ENCODE measurements at places on chromosomes 5 and 9. TPM values are rescaled to one million over a fixed set of nuclear protein-coding genes. Genes with fewer than 3 reads are reported as not detected.

Gene GPR151
- polyA plus RNA-seq, result not detected

Gene PAPPA
- polyA plus RNA-seq, result 1.4 TPM

Gene FRMPD1
- 0.07 TPM for polyA plus RNA-seq

Gene CFAP77
- 2.8 TPM for polyA plus RNA-seq

Gene CBY3
- 0.49 TPM for polyA plus RNA-seq

Gene ZNF300
- 28.4 TPM for polyA plus RNA-seq

Gene NOL8
- polyA plus RNA-seq, result 61.8 TPM

Gene CORO2A
- polyA plus RNA-seq, result 9.1 TPM

Gene UNC13B
- polyA plus RNA-seq, result 84.9 TPM

Gene RELL2
- 0.58 TPM for polyA plus RNA-seq

Gene SLCO6A1
- polyA plus RNA-seq, result not detected

DNA sequence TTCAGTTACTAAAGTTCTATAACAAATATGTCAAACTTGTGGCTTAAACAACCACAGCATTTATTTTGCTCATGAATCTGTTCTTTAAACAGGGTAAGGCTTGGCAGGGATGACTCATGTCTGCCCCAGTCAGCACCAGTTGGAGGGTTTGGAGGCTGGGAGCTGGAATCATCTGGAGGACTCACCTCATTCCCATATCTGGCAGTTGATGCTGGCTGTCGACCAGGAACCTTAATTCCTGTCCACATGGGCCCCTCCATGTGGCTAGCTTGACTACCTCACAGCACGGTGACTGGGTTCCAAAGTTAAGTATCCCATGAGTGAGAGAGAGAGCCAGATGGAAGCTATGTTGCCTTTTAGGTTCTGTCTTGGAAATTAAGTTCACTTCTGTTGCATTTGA lies 13.8 kb upstream of the CCL28 start:
- DNase-seq, result no peak

DNA sequence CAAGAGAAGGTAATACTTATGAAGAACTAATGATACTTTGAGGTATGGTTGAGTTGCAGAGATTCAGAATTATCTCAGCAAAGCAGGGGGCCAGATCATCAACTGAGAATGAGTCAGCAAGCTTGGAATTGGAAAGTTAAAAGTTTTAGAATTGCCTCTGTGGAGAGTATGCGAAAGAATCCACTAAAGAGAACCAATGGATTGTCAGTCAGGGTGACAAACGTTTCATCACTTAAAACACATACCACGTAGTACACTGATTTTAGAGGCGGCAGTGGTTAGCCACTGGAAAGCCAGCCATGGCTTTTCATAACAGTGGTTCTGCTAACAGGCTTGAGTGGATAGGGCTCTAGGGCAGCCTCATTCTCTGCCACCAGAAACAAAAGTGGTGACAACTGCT lies 30.7 kb downstream of the AOPEP start:
- no peak for DNase-seq

GRCh38 chr5:159503236-159503635 lies 172.9 kb upstream of the IL12B start:
- DNase-seq, result no peak

GRCh38 chr5:123429993-123430392 lies 6.8 kb upstream of the CEP120 start:
- no peak for DNase-seq

DNA sequence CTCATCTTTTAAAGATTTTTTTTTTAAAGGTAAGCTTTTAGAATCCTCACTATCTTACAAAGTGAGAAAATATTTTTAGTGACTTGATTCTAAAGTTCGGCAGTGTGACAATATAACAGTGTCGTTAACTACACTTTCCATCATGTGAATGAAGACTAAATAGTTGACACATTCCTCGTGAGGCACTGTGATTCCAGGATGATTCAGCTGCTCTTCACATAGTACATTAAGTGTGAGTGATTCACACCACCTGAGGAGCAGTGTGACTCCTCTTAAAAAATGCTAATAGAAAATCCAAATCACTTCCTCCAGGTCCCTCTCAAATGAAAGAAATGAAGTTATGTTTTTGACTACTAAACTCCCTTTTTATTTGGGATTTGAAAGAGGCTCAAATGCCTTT lies 589.5 kb downstream of the GABRG2 start:
- no peak for DNase-seq

DNA sequence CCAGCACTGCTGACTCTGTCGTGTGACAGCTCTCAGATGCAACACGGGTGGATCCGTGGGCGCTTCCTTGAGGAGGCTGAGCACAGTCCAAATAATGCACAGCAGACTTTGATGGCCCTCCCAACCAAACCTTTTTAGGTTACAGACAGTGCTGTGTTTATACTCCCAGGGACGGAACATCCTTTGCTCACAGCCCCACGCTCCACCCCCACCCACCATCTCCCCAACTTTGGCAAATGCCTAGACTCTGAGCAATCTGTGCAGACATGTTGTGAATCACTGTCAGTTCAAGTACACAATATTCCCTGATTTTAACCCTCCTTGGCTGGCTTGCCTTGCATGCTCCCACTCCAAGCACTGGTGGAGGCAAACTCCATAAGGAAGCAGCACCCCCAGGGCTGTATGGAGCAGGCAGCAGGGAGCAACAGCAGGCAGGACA lies 324.6 kb downstream of the MLLT3 start:
- DNase-seq, result no peak

GRCh38 chr5:136538534-136538933 lies 173.2 kb upstream of the TRPC7 start:
- DNase-seq, result no peak

DNA sequence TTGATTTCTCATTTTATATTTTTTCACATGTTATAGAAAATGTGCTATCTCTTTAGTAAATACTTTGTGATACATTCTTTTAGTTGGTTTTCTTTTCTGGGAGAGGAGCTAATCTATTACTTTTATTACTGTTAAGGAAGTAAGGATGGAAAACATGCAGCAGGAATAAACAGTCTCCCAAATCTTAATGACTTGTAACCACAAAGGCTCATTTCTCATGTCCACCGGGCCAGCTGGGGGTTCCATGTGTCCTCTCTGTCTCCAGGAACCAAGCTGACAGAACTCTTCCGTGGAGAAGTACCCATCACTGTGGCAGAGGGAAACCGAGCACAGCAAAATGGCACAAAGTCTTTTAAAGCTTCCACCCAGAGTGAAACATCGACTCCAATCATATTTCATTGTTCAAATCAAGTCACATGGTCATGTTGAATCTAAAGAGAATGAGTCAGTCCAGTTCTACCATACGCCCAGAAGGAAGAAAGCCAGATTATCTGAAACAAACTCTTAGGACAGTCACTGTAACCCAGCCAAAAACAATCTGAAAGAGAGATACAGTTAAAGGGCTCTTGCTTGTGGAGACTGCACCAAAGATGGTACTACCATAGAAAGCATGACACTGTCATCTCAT lies 97.1 kb upstream of the CDH6 start:
- DNase-seq, result no peak

- DNase-seq, result peak; percentile 73
Observed at GRCh38 chr5:57947181-57947580, 464.6 kb upstream of the ACTBL2 start.

GRCh38 chr5:81359108-81359507 lies 34.8 kb downstream of the ACOT12 start:
- no peak for DNase-seq

DNA sequence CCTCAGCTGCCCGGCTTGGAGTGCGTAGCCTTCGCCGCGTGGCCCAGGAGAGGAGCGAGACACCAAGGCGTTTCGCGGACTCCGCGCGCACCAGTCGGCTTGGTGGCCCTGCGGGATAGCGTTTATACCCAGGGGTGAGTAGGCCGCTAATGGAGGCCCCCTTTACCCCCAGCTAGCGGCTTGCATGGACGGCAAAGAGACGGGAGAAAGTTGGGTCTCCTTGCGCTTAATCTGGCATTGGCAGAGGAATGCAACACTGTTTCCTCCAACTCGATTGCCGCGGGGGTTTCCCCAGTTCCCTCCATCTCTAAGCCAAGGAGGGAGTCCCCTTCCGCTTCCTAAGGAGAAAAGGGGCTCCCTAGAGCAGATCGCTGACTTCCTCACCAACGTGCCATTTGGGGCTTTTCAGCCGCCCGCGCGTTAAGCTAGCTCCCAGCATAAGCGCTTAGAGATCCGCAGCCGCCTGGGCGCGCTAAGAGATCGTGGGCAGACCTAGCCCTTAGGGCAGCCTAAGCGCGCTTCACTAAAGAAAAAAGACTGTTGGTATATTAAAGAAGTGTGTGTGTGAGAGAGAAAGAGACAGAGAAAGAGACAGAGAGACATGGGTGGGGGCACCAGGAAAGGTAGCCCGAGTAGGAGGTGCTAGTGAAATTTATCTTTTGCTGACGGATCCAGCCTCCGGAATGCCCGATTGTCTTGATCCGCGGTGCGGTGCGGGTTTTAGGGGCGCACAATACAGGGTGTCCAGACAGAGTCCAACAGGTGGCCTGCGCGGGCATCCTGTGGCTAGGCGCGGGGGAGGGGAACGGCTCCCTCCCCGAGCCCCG lies 597.9 kb upstream of the SGCD start:
- DNase-seq, result no peak

GRCh38 chr5:82910491-82910890 lies 166.7 kb downstream of the TMEM167A start:
- DNase-seq, result no peak

DNA sequence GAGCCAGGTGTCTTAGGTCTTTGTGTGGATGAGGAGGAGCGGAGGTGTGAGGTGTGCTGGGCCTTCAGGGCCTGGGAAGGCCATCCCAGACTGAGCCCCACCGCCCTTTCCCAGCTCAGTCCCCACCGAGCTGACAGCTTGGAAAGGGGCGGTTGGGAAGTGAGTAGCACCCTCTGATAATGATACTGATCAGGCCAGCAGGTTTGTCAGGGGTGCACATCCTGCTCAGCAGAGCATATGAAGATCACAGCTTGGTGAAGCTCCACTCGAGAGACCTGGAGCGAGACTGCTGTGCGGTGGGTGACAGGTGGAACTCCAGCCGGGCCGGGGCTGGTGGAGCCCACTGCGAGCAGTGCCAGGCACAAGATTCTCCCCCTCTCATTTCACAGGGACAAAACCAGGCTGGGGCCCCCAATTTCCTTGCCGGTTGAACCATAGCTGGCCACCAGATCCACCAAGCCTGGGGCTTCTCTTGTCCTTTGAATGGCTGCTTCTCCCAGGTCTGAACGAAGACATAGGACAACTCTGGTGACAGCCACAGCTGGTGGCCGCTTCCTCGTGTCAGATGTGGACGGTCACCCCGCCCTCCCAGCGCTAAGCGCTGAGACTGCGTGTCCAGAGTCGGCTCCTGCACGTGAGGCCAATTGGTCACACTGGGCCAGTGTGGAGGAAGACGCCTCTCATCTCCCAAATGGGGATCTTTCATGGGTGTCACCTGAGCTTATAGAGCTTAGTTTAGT lies 8.3 kb downstream of the QRFP start:
- no peak for DNase-seq

DNA sequence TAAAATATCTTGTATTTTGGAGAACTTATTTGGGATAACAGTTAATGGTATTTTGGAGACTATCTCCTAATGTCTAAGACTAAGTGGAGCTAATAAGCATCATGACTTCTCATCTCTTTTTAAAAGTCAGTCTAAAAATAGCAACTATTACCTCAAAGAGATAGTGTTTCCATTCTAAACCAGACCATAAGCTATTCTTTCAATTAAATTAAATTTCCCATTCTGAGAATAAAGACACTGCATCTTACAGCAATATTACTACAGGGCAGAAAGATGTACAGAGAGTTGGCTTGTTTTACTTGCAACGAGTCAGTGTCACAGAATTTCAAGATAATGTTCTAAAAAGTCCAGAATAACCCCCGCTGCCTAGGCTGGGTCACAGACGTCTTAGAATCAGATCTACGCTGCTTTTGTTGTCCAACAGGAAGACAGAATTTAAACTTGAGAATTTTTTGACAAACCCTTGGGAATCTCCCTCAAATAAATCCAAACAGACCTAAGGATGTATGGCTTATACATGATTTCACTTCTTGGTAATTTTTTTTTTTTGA lies 98.9 kb downstream of the USP20 start:
- no peak for DNase-seq

GRCh38 chr9:133128152-133128551 lies 7.1 kb upstream of the RALGDS start:
- no peak for DNase-seq

GRCh38 chr5:75062925-75063531 lies 10.7 kb upstream of the GCNT4 start:
- DNase-seq, result no peak

DNA sequence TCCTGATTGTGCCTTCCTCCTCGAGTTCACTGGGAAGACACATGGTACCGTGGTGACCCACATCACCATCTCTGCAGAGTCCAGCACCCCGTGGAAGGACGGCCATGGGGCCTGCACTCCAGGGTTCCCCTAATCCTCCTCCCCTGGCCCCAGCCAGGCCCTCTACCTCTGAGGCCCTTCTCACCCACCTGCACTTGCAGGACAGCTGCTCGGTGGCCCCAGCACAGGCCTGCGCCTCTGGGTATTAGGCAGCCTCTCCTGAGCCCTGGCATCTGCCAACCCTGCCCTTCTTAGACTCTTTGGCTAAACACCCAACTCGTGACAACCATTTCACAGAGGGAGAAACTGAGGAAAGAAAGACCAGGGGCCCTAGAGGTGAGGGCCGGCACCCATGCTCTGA lies 28.9 kb upstream of the CPLX2 start:
- DNase-seq, result no peak

DNA sequence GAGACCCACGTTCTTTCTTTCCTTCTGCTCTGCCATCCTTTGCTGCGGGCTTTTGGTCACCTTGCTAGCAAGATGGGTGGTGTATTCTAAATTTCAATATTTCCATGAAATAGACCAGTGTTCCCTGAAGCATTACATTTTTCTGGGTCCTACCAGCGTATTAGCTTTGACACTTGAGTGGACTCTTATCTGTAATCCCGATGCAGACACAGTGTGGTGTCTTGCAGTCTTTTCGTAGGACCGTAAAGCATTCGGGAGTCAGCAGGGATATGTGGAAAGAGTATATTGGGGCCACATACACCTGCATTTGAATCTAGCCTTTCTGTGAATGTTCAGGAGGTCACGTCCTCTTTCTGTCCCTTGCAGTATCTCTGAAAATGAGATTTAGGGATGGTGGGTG lies 124.7 kb upstream of the CPEB4 start:
- DNase-seq, result no peak

DNA sequence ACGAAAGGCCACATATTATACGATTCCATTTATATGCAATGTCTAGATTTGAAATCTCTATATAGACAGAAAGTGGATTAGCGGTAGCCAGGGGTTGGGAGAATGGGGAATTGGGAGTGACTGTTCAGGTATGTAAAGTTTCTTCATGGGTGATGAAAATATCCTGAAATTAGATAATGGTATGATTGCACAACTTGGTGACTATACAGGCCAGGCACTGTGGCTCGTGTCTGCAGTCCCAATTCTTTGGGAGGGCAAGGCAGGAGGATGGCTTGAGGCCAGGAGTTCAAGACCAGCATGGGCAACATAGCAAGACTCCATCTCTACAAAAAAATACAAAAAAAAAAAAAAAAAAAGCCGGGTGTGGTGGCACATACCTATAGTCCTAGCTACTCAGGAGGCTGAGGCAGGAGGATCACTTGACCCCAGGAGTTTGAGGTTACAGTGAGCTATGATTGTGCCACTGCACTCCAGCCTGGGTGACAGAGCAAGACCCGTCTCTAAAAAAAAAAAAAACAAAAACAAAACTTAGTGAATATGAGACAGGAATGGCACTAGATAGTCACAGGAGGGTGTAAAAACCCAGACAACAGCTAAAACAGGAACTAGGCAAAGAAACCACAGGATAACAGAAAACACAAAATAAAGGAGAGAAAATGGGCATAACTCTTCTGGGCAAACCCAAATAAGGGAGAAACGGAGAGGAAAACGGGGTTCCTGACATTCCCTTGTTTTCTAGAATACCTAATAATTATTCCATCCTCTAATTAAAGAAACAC lies 72.1 kb upstream of the ZNF618 start:
- DNase-seq, result no peak
